ENCODE measurements at places on chromosomes 4 and X. TPM values are rescaled to one million over a fixed set of nuclear protein-coding genes. Genes with fewer than 3 reads are reported as not detected.

The PRKX gene
- 18.5 TPM for total RNA-seq

The FMR1NB gene
- not detected for total RNA-seq

The MTMR8 gene
- total RNA-seq = 1.9 TPM

The PAGE1 gene
- total RNA-seq = not detected

The MTMR1 gene
- 18.0 TPM for total RNA-seq

The SCOC gene
- total RNA-seq = 136 TPM

GRCh38 chr4:26030780-26031179 is 116.8 kb downstream of the SMIM20 start:
- no peak for DNase-seq

- no peak for DNase-seq
These were observed 3.4 kb upstream of the GABRE start for GRCh38 chrX:151977923-151978322.

GRCh38 chr4:16661813-16662212 is 236.6 kb downstream of the LDB2 start:
- no peak for DNase-seq

DNA sequence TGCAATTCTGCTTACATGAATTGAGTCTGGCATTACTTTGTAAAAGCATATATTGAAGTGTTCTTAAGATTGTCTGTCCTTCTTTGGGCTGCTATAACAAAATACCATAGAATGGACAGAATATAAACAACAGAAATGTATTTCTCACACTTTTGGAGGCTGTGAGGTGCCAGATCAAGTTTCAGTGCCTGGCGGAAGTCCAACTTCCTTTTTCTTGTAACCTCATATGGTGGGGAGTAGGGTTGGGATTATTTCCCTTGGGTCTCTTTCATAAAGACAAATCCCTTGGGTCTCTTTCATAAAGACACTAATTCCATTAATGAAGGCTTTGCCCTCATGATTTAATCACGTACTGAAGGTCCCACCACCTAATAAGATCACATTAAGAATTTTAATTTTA is 199.3 kb upstream of the GRID2 start:
- DNase-seq = no peak

GRCh38 chr4:79689740-79690139 is 281.7 kb upstream of the GK2 start:
- DNase-seq = no peak

DNA sequence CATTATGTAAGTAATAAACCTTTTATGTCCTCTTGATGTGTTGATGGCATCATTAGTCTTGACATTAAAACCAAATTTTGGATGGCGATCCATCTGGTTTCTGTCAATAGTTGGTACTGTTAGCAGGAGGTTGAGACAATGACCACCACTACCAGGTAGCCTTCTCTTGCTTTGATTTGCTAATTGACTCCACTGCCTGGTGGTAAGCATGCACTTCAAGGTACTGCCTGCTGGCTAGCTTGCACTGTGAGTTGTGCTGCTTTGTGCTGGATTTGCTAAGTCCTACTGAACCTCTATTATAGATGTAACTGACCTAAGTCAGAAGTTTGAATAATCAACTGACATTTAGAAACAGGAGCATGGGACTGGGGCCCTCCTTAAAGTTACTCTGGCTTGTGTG is 46.3 kb downstream of the ATP1B4 start:
- DNase-seq = no peak

DNA sequence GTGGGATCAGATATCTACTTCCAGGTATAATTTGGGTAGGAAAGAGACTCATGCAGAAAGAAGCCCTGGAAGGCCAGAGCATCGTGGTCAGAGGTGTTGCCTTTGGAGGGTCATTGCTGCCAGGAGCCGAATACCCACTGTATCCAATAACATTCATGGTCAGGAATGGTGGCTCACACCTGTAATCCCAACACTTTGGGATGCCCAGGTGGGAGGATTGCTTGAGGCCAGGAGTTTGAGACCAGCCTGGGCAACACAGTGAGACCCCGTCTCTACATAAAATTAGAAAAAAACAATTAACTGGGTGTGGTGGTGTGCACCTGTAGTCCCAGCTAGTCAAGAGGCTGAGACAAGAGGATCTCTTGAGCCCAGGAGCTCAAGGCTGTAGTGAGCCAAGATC is 10.9 kb upstream of the F11 start:
- no peak for DNase-seq

DNA sequence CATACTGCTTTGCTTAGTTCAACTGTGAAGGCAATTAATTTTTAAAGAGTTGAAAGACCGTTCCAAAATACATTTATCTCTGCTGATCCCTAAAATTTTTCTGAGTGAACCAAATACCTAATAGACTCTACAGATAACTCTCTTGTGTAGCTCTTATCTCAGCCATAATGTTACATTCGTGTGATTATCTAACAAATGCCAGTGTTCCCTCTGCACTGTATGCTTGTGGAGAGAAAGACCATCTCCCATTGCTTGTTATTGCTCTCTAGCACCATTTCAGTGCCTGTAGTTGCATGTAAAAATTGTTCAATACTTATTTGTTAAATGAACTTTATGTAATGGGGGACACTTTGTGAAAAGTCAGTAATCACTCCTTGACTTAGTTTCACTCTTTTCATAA is 81.3 kb upstream of the ATOH1 start:
- no peak for DNase-seq

GRCh38 chrX:13843150-13843721 is 26.3 kb upstream of the GPM6B start:
- no peak for DNase-seq

DNA sequence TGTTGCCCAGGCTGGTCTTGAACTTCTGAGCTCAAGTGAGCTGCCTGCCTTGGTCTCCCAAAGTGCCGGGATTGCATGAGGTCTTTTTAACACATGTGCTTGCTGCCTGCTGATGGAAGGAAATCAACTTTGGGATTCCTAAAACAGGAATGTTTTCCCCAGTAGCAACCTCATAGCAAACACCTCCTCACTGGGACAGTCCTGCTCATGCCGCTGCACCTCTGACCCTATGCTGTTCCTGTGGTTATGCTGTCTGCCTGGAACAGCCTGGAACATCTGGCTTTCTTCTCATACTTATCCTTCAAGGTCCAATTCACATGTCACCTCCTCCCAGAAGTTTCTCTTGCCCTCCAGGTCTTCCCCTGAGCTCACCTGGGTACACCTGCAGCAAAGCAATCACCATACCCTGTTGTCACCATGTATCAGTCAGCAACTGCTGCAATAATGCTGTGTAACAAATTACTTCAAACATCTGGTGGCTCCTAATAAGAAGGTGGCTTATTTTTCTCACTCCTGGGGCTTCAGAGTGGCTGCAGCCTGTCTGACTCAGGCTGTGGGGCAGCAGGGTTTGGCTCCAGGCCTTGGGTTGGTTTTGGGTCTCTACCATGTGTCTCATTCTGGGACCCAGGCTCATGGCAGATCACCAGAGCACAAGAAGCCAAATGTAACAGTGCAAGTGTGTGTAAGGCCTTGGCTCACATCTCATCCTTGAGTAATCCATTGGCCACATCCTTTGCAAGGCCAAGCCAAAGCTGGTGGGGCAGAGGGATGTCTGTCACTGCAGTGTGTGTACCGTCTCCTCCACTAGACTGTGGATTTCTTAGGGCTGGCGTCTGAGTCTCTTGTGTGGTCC is 59.4 kb upstream of the SORCS2 start:
- no peak for DNase-seq

DNA sequence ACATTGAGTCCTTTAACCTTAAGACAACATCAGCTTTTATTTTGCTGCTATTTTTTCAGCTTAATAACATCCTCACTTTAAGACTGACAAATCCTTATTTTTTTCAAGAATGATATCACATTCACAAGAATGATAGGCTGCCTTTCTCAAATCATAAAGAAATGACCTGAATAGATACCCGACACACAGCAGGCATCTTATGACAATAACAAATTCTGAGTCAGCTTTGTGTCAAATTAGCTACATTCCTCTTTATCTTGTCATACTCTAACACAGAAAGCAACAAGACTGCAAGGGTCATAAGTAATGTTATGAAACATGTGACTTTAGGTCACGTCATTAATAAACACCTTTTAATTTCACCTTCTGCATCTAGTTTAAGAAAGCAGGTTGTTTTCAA is 2387.6 kb downstream of the PCDH7 start:
- no peak for DNase-seq

DNA sequence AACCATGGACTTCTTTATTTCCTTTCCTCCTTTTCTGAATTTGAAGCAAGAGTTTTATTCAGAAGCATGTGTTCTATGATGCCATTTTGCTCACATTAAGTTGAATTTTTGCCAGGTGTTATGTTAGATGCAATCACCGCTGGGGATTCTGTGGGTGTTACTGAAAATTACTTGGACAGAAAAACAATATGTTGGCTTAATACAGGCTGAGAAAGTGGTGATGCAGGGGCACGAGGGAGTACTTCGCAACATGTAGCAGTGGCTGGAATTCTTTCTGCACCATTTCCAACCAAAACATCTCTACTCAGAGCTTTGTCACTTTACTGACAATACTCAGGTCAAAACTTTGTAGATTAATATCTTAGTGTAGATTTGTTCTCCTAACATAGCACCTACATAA is 109.2 kb upstream of the PCDH18 start:
- no peak for DNase-seq

- no peak for DNase-seq
These were observed 11.4 kb downstream of the ANK2 start for GRCh38 chr4:113060853-113061252.

DNA sequence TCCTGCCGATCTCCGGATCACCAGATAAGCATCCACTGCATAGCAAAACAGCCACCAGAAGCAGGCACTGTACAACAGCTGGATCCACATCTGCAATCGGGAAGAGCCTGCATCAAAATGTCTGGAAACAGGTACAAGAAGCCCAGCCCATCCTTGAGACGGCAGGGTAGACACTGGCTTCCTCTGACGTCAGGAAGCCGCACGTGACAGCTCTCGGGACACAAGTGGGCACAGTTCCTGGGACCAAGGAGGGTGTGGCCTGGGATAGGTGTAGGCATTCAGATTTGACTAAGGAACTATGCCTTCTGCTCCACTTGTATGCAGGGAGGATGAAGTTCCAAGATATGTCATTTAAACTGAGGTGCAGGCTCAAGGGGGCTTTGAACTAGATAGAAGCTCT is 6.3 kb downstream of the GPR143 start:
- DNase-seq = no peak

DNA sequence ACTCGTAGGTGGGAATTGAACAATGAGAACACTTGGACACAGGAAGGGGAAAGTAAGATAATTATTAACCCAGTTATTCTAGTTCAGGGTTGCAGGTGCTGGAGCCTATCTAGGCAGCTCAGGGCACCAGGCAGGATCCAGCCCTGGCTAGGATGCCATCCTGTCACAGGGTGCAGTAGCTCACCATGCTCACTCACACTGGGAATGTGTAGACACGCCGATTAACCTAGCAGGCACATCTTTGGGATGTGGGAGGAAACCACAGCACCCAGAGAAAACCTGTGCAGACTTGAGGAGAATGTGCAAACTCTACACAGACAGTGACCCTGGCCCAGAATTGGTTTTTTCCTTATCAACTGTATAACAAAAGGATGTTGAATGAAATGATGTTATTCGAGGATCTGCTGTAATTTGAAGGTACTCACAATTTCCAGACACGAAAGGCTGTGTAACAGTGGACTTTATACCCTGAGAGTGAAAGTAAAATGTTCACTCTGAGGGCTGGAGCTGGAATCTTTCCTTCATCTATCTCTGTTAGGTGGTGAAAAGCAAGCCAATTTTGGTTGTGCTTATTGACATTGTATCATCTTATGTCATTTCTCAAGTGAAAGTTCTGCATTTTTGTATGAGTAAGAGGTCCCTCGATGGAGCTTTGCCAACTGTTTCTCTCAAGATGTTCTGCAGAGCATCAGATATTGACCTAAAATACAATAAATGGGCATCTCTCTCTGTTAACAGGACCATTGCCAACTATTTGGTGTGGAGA is 78.8 kb downstream of the PHEX start:
- DNase-seq = no peak
